ENCODE measurements at places on chromosomes 3 and 15.

DNA sequence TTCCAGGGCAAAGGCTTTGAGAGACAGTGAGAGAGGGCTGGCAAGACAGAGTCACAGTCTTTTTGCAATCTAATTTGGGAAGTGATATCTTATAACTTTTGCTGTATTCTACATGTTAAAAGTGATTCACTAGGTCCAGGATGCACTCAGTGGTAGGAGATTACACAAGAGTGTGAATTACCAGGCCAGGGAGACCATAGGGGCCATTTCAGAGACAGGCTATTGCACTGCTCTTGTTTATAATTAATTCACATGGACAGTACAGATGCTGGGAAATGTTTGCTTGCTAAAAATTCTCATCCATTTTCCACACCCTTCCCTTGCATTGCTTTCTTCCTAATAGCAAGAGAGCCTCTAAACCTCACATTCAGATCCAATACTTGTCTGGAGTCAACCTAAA lies 22.6 kb upstream of the POMGNT2 start:
- no peak for DNase-seq

- no peak for DNase-seq
These were observed 28.2 kb downstream of the CCR9 start for GRCh38 chr3:45914362-45915058.

GRCh38 chr3:155635056-155635455 lies 109.8 kb downstream of the PLCH1 start:
- DNase-seq, result no peak

GRCh38 chr15:83209333-83209732 lies 1.7 kb upstream of the HDGFL3 start:
- DNase-seq, result no peak

DNA sequence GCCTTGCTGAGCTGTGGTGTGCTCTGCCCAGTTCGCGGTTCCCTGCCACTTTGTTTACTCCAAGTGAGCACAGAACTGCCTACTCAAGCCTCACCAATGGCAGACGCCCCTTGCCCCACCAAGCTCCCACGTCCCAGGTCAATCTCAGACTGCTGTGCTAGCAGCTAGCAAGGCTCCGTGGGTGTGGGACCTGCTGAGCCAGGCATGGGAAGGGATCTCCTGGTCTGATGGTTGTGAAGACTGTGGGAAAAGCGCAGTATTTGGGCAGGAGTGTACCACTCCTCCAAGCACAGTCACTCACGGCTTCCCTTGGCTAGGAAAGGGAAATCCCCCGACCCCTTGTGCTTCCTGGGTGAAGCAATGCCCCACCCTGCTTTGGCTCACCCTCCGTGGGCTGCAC lies 45.0 kb downstream of the SLC12A6 start:
- DNase-seq, result no peak

- no peak for DNase-seq
These were observed 208.8 kb downstream of the STAG1 start for GRCh38 chr3:136543385-136543784.

GRCh38 chr3:71779674-71780377 lies 5.1 kb downstream of the PROK2 start:
- no peak for DNase-seq

- DNase-seq, result no peak
These were observed 59.9 kb downstream of the FOXP1 start for GRCh38 chr3:71523628-71524027.

GRCh38 chr3:194633349-194634004 lies at the start of gene TMEM44:
Gene TMEM44, minus strand, starts transcription at chr3:194633419. Its CDS starts 204 bp downstream, at chr3:194633215.
- DNase-seq, result peak; percentile 35

DNA sequence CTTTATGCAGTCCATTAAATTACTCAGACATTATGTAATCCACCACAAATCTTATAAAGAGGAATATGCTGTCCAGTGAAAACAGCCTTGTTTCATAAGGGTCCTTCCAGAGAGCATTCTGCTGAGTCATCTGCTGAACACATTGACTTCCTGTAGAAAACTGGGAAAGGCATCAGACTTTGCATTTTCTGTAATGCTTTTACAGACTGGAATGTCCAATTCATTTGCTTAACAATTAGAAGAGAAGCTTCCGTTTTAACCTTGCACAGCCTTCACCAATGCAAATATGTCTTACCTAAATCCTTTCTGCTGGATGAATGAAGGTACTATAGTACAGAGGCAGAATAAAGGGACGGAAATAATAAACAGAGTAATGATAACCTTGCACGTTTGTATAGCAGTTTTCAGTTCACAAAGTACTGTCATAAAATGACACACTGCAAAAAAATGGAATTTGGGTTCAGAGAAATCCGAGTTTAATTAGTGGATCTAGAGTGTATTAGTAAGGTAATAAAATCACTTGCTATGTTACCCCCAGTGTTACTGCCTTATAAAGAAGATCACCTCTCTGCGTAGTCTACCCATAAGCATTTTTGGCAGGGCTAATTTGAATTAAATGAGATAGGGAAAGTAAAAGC lies 301.5 kb downstream of the PYDC2 start:
- no peak for DNase-seq

- DNase-seq, result no peak
These were observed 17.3 kb downstream of the ZBTB38 start for GRCh38 chr3:141385406-141386125.

GRCh38 chr15:75023872-75024636 lies 664 bp downstream of the PPCDC start:
- no peak for DNase-seq

- DNase-seq, result no peak
These were observed 4.1 kb downstream of the OR4F6 start for GRCh38 chr15:101807345-101807945.

DNA sequence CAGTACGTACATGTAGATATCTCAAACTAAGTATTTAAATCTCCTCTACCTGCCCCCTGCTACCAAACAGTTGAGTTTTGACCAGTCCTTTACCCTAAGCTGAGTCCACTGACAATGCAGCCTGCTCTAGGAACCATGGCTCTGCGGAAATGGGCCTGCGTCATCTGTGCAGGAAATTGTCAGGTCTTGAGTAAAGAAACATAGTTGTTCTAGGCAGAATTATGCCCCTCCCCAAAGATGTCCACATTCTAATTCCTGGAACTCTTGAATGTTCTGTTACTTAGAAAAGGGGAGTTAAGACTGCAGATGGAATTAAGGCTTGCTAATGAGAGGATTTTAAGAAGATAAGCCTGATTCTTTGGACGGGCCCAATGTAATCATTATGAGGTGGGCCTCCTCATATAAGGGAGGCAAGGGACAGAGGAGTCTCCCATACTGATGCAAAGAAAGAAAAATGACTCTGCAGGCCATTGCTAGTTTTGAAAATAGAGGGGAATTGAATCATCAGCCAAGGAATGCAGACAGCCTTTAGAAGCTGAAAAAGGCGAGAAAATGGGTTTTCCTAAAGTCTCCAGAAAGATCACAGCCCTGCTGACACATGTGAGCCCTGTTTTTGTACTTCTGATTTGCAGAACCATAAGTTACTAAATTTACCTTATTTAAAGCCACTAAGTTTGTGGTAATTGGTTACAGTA lies 5.5 kb upstream of the VGLL3 start:
- DNase-seq, result no peak

DNA sequence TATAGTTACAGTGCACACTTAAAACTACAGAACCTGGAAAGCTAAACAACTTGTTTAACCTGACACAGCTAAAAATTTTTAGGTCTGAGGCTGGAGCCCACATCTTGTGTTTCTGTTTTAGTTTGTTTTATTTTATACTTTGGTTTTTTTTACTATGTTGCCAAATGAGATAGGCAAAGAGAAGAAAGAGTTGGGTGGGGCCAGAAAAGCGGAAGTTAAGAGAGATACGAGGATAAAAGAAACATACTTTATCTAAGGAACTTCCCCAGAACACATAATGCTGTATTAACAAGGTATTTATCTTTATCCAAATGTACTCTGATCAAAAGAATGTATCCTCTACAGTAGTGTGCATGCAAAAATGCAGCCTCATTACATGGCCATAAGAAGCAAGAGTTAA lies 1145.7 kb downstream of the EPHA3 start:
- DNase-seq, result no peak

GRCh38 chr3:14379843-14380242 lies 22.6 kb upstream of the SLC6A6 start:
- DNase-seq, result no peak

DNA sequence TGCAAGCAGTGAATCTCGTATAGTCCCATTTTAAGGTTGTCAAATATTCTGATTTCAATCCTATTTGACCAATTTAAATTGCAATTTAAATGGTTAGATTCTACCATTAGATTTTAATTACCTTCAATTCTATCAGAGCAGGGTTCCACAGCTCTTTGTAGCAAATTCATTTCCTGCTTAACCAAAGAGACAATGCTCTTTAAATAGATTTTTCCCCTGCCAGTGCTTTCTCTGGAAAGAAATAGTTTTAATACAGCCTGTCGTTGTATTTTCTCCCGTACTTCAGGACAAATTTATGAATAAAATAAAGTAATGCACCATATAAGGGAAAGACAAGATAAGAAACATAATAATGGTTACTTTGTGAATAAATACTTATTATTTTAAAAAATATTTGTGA lies 62.8 kb downstream of the ZPLD1 start:
- no peak for DNase-seq

- no peak for DNase-seq
These were observed 28.8 kb downstream of the PCNP start for GRCh38 chr3:101602731-101603130.

- DNase-seq, result no peak
These were observed 486.0 kb upstream of the CFAP20DC start for GRCh38 chr3:59535791-59536221.

- DNase-seq, result no peak
These were observed 638.0 kb downstream of the OTOL1 start for GRCh38 chr3:162134571-162134970.

DNA sequence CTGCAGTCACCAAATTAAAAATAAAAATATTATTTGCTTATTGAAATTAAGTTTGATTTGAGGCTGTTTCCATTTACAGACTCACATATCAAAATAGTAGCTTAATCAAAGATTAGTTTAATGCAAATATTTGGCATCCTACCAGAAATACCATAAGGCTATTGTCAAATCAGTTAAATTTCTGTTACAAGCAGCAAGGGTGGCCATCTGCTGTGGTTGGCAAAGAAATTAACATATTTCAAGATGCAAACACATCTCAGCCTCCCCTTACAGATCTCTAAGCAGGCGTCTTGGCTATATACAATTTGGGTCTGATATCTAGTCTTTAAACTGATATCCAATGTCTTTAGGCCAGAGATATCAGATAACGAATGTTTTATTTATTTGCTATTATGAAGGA lies 83.2 kb upstream of the NEDD4 start:
- DNase-seq, result no peak

GRCh38 chr15:90665288-90666134 lies 51.6 kb upstream of the BLM start:
- no peak for DNase-seq

DNA sequence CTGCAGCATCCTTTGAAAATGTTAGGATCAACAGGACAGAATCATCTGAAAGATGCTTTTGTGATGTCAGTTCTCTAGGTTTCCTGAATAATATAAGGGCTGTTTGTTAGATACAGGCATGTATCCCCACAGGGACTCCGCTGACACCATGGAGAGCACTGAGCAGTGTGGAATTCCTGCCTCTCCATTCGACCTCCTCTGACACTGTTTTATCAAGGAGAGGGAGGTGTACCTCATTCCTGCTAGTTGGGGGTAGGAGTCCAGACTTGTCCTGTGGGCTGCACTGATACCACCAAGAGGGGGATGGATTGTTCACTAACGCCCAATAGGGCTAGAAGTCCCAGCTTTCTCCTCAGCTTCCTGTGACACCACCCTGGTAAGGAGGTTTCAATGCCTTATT lies 46.6 kb downstream of the LARS2 start:
- no peak for DNase-seq

GRCh38 chr3:101730839-101731238 lies 6.4 kb downstream of the CEP97 start:
- DNase-seq, result no peak

DNA sequence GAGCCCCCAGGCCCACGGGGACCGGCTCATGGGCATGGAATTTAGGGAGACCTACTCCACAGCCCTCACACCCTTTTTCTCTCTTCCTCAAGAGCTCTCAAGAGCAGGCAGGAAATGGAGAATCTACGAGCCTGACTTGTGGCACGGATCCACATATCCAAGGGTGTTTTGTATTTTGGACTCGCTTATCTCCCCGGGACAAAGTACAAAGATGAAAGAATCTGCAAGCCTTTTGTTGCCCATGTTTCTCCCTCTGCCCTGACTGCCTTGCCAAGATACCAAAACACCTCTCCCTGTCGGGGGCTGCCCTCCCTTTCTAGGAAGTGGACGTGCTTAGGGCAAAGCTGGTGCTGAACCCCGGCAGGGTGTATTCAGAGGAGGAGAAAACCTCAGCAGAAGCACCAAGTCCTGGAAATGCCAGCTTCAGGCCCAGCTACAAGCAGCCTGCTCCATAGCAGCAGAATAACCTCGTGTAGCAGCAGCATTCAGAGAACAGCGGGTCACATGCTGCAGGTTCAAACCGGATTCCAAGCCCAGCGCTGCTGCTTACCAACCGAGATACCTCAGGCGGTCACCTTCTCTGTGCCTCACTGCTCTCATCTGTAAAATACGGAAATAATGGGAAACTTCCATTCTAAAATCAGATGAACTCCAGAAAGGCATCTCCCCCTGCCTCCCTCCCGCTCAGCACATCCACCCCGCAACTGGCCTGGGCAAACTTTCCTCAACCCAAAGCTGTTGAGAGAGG lies 35.2 kb downstream of the DNASE1L3 start:
- DNase-seq, result no peak

DNA sequence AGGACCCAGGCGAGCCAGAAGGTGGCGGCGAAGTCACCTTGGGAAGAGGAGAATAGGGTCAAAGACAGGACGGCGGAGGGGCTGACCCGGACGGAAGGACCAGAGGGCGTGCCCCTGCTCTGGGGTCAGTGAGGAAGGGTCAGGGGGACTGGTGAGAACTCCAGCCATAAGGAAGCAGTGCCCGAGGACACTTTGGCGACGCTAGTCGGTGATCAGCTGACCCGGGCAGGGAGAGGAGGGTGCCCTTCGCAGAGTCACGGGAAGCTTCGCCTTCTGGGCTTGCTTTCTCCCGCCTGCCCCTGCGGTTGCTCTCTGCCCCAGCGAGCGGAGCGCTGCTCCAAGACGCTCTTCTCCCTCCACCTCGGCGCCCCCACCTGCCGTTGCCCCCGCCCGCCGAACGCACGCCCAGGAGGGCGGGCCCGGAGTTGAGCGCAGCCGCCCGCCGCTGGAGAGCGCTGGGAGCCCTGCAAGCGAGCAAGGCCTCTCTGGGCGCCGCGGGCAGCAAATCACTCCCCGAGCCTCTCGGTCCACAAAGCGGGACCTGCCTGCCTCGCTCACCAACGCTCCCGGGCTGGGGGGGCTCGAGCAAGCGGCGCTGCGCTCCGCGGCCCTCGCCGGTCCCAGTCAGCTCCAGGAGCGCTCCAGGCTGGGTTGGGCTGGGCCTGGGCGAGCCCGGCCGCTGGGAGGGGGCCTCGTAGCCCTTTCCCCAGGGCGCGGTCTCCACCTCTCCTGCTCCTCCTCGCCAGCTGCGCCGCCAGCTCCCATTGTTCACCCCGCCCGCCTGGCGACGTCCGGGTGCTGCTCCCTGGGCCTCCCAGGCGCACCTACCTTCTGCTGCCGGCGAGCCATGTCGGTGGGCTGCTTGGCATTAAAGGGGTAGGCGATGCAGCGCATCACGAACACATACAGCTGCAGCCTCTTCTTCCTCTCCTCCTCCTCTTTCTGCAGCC lies 1.2 kb downstream of the CADPS start:
- DNase-seq, result no peak
